HCT116 (cell line): ENCODE measurements at places on chromosomes 11 and 22.

DNA sequence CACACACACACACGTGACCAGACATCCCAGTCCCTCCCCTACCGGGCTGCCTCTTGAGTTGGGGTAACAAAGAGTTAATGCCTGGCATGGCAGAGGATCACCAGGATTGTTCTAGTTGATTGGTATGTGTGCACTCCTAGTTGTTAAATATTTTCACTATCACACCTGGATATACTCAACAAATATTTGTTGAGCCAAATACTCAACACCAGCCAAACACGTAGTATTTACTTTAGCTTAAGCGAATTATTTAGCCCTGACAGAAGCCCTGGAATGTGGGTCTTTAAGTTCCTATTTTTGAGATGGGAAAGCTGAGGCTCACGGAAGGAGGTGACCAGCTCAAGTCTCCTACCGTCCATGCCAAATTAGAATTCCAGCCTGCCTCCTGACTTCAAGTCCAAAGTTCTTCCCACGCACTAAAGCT lies 10.5 kb downstream of the CD3E start:
- no peak for DNase-seq

DNA sequence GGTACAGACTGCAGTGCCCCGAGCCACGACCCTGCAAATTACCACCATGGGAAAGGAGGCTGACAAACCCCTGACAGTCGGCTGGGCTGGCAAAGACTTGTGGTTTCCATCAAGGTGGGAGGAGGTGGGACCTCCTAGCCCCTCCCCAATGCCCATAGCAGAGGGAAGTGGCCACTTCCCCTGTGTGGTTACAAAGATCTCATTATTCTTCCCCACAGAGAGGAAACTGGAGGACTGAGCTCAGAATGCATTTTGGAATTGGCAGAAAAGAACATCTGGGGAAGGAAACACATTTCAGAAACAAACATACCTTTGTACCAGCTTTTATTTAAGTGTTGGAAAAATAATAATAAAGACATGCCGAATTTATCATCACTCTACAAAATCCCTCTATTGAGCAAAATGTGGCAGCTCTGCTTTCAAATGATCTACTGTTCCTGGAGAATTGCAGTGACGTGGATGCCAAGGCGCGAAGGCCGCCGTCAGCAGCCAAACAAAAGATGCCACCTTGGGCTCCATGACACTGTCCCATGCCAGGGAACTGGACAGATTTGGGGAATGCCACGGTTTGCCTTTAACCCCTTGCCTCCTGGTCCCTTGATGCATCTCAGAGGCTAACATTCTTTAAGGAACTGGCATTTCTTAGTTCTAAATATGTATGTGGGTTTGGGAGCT lies 169.6 kb downstream of the CRYBB2 start:
- no peak for DNase-seq

DNA sequence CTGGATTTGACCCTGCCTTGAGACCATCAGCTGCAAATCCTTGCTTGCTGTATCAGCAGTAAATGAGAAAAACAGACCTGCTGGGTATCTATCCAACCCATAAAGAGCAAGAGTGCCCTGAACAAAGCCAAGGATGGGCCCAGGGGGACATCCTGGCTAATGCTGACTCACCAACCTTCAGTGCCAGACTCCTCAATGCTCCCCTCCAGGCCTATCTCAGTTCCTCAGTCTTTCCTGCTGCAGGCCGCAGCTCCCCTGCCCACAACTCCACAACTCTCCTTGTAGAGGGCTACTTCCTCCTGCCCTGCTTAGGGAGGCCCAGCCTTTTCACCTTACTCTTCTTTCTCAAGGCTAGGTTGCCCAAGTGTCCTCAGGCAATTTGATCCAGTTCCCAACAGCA lies 2.6 kb downstream of the LAMTOR1 start:
- no peak for DNase-seq

- DNase-seq: no peak
These were observed 342.7 kb downstream of the TENM4 start for GRCh38 chr11:79098146-79098545.

DNA sequence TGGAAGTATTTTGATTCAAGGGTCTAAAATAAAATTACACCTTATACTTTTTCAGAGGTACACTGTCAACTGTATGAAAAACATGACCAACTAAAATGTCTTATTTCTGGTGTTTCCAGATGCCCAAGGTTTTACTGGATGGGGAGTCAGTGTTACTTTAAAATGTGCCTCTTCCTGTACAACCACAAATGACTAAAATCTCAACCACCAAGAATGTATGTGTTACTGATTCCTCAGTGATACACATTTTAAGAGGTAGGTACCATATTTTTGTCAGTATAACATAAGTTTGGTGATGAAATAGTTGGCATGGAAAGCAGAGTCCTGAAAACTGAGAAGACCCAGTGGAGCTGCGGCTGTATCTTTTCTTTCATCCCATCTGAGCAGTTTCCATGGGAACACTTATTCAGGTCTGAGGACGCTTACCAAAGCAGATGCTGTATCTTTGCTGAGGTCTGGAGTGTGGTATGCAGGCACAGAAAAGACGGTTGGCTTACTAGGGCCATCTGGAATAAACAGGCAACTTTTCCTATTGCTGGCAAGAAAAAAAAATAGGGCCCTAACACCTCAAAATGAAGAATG lies 21.2 kb upstream of the TP53AIP1 start:
- no peak for DNase-seq

GRCh38 chr22:19815093-19815822 lies 39.4 kb downstream of the GNB1L start:
- DNase-seq: no peak

DNA sequence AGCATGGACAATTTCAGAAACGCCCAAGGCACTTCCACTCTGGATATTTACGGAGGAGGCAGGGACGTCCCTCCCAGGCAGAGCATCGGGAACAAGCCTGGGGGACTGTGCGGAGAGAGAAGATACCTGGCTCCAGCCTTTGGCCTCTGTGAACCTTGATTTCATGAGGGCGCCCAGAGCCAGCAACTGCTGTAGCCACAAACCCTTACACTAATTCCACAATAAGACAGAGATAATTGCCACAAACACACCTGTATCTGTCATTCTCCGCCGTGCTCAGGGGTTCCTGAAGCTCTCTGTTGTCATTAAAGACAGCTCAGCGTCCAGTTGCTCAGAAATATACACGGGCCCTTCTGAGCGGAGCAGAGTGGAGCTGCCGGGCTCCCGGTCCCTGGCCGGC lies 1292.1 kb downstream of the TBC1D22A start:
- DNase-seq: no peak

DNA sequence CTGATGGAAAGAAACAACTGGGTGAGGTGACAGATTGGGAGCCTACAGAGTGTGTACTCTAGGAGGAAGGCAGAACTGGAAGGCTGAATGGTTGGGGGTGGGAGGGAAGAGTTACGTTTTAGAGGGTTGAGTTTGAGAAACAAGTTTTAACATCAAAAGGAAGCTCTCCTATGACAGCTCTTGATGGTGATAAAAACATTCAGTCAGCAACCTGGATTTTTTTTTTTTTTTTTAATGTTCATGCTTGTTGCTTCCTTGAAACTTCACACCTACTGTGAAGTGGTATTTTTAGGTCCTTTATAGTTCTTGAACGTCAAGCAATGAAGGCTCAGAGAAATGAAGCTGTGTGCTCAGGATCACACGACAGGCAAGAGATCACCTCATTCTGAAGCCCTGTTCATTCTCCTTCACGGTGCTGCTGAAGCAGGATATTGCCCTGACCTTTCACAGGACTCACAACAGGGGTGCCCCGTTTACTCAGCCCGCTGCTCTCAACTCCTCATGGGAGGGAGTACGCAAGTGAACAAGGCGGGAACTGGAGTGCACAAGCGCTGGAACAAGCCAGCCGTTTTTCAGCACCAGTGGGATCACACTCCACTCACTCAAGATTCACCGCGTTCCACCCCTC lies 1.6 kb upstream of the TMEM109 start:
- no peak for DNase-seq

- peak; percentile 71 for DNase-seq
These were observed 25.6 kb downstream of the ARRB1 start for GRCh38 chr11:75325713-75326438.

GRCh38 chr11:35274909-35275785 lies 136.2 kb downstream of the CD44 start:
- DNase-seq: no peak

DNA sequence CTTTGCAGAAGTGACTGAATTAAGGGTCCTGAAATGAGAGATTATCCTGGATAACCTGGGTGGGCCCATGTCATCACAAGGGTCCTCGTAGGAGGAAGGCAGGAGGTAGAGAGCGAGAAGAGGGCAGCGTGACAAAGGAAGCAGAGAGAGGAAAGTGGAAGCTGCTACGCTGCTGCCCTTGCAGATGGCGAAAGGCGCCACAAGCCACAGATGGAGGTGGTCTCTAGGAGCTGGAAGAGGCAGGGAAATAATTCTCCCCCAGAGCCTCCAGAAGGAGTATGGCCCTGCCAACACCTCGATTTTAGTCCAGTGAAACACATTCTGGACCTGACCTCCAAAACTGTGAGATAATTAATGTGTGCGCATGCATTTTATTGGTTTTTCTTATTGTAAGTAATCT lies 13.4 kb downstream of the TMEM184B start:
- DNase-seq: no peak

DNA sequence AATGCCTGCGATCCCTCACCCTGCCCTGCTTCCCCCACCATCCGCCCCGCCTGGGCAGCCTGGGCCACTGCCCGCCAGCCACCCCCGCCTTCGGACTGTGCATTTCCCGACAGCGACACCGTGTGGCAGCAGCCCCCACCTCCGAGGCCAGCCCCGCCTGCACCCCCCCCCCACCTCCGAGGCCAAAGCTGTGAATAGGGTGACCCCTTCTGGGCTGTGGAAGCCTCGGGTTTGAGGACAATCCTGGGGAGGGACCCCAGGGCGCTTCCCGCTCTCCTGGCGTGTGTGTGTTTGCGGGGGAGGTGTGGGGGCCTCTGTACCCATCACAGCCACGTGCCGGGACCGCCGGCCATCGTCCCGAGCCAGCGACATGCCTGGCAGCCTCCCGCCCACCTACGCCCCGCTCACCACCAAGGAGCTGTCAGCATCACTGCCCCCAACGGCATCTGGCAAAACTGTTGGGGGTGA lies 33.8 kb upstream of the PPARA start:
- DNase-seq: peak; percentile 66

GRCh38 chr11:61027141-61027840 lies 55.8 kb downstream of the CD6 start:
- DNase-seq: no peak

GRCh38 chr11:8631395-8632118 lies 37.5 kb upstream of the STK33 start:
- DNase-seq: no peak

GRCh38 chr11:134500621-134501020 lies 88.6 kb upstream of the B3GAT1 start:
- DNase-seq: no peak

DNA sequence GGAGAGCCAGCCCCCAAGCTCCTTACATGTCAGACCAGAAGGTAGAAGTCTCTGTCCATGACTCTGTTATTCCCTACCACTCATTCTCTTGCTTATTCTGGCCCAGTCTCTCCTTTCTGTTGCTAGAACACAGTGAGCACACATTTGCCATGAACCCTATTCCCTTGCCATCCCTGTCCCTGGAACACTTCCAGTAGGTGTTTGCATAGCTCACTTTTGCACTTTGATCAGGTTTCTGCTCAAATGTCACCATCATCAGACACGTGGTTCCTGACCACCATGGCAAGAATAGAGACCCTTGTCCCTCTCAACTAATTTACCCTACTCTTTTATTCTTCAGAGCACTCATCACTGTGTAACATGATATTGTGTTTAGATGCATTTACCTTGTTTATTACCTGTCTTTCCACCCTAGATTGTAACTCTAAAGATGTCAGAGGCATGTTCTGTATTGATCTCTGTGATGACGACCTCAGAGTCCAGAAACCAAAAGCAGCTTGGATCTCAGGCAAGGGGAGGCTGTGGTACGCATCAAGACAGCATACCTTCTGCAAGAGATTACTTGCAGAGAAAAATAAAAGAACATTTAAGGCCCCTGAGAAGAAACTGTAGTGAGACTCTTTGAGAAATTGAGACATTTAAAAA lies 606.4 kb downstream of the OPCML start:
- DNase-seq: no peak

DNA sequence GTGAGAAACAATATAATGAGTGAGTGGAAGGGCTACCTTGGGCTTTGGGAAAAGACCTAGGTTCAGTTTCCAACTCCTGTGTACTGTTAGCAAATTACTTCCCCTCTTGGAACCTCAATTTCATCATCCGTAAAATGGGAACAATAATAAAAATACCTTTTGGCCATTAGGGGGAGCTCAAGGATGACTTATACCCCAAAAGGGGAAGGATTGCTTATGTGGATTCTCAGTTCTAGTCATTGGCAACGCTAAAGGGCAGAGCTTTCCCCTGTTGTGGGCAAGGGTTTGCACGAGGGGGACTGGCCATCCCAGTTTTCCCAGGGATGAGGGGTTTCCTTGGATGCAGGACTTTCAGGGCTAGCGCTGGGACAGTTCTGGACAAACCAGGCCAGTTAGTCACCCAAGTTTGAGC lies 3.1 kb upstream of the COMMD9 start:
- peak; percentile 26 for DNase-seq

GRCh38 chr11:77558380-77558779 lies 31.4 kb upstream of the AQP11 start:
- no peak for DNase-seq

DNA sequence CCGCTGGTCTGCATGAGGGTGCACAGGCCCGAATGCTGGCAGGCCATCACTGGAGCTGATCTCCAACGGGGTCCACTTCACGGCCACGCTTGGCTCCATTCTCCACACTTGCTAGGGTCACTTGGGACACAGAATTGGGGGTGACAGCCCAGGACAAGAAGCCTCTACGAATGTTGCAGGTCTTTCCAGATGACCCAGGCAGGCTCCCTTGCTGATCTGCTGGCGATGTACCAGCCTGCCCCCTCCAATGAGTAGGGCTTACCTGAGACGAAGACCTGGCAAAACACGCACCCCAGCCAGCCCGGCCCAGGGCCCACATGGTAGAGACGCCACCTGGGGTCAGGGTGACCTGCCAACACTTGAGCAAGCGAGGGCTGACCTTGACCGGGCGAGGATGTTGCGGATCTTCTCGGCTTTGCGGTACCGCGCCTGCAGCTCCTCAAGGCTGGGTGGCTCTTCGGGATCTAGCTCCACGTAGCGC lies 44.9 kb downstream of the C11orf58 start:
- no peak for DNase-seq

DNA sequence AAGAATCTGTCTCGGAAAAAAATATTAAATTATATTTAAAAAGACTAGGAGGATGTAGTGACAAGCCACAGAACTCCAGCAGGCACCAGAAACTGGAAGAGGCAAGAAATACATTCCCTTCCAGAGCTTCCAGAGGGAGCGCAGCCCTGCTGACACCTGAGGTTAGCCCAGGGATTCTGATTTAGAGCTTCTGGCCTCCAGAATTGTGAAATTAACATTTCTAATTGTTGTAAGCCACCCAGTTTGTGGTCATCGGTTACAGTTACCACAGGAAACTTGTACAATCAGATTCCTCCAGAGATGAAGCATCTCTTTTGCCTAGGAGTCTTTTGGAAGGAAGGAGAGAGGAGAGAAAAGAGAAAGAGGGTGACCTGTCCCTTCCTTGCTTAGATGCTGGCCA lies 6.4 kb upstream of the UBASH3B start:
- DNase-seq: no peak

GRCh38 chr11:28704801-28705200 lies 596.6 kb downstream of the METTL15 start:
- no peak for DNase-seq

GRCh38 chr11:43418197-43418596 lies 59.5 kb downstream of the TTC17 start:
- DNase-seq: no peak
